ENCODE measurements at places on chromosomes 1 and 21. TPM values are rescaled to one million over a fixed set of nuclear protein-coding genes. Genes with fewer than 3 reads are reported as not detected.

Gene CRP
- not detected for total RNA-seq

Gene TCP10L
- 1.6 TPM for total RNA-seq

Gene CELA2B
- 2.7 TPM for total RNA-seq

Gene LRRIQ3
- 0.35 TPM for total RNA-seq

- H3K27me3 ChIP-seq: no peaks in the 10 kb centered on the region
- H3K4me3 ChIP-seq: no peak overlapping the region
- peaks cover 20% of the 10 kb centered on the region for H3K4me1 ChIP-seq
- peak; percentile 22 for DNase-seq
- no peaks in the 10 kb centered on the region for H3K36me3 ChIP-seq
These were observed 98.6 kb upstream of the LPGAT1 start for GRCh38 chr1:211928993-211929637.

DNA sequence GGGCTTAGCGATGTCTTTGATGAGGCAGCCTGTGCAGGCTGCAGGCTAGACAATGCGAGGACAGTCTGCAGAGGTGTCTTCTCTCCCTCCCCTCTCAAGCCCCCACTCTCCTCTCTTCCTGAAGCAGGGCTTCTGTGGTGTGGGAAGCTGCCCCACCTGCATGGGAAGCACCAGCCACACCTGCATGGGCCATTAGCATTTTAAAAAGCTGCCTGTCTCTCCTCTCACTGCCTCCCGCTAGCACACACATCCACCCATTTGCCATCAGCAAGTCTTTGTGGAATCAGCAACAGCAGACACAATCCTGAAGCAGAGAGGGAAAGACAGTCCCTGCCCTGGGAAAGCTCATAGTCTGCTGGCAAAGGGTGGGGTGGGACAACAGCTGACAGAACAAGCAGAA lies 53.1 kb downstream of the NAV1 start:
- no peak overlapping the region for H3K4me3 ChIP-seq
- no peak for DNase-seq
- no peaks in the 10 kb centered on the region for H3K27me3 ChIP-seq

DNA sequence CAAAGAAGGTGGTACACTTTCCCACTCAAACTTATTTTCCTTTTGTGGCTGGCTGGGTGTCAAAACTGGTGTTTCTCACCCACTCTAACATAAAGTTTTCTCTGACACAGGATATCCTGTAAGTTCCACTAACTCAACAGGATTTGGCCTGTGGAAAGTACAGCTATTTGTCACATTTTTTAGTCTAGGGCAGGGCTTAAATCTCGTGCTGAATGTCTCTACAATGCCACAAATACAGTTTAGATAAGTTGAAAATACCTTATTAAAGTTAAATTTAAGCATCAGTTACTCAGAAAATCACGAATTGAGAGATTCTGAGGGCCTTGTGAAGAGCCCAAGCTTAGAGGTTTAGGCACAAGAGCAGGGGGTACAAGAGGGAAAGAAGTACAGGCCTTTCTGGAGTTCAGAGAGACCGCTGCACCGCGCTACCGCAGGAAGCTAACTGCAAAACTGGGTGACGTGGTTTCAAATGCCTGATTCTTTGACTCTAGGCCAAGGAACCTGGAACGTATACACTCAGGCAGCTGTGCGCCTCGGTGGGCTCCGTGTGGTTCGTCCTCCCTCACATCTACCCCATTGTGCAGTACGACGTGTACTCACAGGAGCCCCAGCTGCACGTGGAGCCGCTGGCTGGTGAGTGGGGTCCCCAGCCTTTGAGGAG lies 23.4 kb upstream of the PWP2 start:
- H3K4me3 ChIP-seq: no peak overlapping the region
- H3K36me3 ChIP-seq: peaks cover 69% of the 10 kb centered on the region
- no peaks in the 10 kb centered on the region for H3K27me3 ChIP-seq
- DNase-seq: peak; percentile 20
- peaks cover 2% of the 10 kb centered on the region for H3K4me1 ChIP-seq
- H3K27ac ChIP-seq: peak overlapping the region; percentile 36

GRCh38 chr1:204162494-204163074 lies 3.6 kb downstream of the REN start:
- H3K36me3 ChIP-seq: no peaks in the 10 kb centered on the region
- no peak overlapping the region for H3K27ac ChIP-seq
- peaks cover 18% of the 10 kb centered on the region for H3K27me3 ChIP-seq
- H3K4me1 ChIP-seq: peaks cover 7% of the 10 kb centered on the region

DNA sequence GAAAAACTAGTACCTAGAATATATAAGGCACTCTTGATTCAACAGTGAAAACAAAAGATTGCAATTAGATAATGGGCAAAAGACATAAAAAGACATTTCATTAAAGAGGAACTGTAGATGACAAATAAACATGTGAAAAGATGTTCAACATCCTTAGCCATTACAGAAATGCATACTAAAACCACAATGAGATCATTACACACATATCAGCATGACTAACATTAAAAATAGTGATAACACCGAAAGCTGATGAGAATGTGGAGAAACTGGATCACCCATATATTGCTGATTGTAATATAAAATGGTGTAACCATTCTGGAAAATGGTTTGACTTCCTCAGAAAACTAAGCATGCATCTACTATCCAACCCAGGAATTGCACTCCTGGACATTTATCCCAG lies 340.3 kb downstream of the SEC16B start:
- H3K27ac ChIP-seq: no peak overlapping the region
- H3K4me1 ChIP-seq: no peaks in the 10 kb centered on the region
- no peak overlapping the region for H3K4me3 ChIP-seq
- H3K36me3 ChIP-seq: no peaks in the 10 kb centered on the region
- no peaks in the 10 kb centered on the region for H3K27me3 ChIP-seq
- no peak for DNase-seq

DNA sequence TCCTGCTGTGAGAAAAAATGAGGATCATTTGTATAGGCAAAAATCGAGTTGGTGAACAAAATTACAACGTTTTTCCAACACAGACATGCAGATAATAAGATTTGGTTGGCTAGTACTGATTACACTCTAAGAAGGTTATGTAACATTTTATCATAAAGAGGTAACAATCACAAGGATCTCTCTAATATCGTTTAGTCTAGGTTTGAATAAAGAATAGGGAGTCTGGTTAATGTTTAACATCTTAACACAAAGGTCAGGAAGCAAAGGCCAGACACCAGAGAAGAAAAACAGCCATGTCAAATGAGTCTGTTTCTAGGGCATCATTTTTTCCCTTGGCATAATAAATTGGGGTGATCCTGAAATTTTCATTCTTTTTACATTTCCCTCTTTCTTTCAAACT lies 207.4 kb upstream of the CHRM3 start:
- H3K36me3 ChIP-seq: no peaks in the 10 kb centered on the region
- H3K4me3 ChIP-seq: no peak overlapping the region
- H3K4me1 ChIP-seq: no peaks in the 10 kb centered on the region
- H3K27ac ChIP-seq: no peak overlapping the region
- no peak for DNase-seq

DNA sequence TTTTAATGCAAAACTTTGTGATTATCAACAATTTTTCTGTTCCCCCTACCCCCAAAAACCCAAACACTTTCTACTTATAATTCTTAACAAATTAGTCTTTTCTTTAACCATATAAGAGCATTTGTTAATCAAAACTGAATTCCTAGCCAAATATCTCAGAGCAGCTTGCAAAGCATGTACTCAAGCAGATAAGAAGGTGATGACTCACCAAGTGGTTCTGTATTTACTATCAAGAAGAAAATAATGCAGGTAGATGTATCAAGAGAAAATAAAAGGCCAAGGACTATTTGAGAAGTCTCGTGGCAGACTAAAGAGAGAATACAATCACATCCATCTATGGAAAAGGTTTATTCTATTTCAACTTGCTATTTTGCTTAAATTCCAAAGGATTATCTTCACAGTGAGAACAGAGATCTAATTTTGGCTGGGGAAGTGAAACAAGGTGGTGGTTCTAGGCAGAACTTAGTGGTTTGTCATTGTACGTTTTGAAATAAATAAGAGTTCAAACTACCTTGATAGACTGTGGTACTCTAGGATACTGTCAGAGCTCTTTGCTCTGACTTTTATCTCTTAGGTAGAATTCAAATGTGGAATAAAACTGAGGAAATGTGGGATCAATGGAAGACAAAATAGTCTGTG lies 94.7 kb upstream of the NRIP1 start:
- H3K4me1 ChIP-seq: no peaks in the 10 kb centered on the region
- H3K27ac ChIP-seq: no peak overlapping the region
- no peaks in the 10 kb centered on the region for H3K27me3 ChIP-seq

DNA sequence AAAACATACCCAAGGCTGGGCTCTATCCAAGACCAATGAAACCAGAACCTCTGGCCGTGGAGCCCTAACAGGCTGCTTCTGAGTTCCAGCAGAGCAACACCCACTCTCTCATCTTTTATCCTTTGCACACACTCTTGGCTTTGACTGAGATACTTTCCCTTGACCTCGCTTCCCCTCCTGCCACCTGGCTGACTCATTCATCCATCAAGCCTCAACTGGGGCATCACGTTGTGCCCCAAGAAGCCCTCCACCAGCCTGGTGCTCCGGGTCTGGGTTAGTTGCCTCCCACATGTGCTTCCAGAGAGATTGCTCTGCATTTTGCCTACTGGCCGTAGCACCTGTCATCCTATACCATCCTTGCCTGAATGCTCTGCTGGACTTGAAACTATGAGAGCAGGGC lies 34.5 kb upstream of the SERBP1 start:
- peaks cover 51% of the 10 kb centered on the region for H3K4me1 ChIP-seq
- no peaks in the 10 kb centered on the region for H3K36me3 ChIP-seq
- peak; percentile 47 for DNase-seq
- H3K4me3 ChIP-seq: no peak overlapping the region
- H3K27me3 ChIP-seq: no peaks in the 10 kb centered on the region

DNA sequence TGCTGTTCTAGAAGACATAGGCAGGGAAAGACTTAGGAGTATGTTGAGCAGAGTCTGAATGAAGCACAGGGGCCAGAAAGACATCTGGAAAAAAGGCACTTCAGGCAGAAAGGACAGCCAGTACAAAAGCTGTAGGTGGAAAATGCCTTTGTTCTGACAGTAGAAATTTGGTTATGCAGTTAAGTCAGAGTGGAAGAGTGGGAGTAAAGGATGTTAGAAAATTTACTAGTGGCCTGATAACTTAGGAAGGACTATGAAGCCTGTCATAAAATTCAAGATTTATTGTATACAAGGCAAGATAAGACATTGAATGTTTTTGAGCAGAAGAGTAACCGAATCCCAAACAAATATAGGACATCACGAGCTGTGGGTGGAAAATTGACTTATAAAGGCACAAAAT lies 987.9 kb downstream of the PLA2G4A start:
- no peak overlapping the region for H3K4me3 ChIP-seq
- no peaks in the 10 kb centered on the region for H3K4me1 ChIP-seq
- no peaks in the 10 kb centered on the region for H3K36me3 ChIP-seq

DNA sequence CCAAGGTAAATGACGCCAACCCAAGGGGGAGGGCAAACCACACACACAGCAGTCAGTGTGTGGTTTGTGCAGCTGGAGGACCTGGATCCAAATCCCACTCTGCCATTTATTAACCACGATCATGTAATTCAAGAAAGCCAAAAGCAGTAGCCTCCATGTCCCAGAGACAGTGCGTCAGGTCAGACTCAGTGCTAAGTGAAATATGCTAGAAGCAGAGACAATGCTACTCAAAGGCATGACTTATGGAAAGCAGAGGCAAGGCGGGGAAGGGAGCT lies 13.6 kb downstream of the TTC39A start:
- no peak overlapping the region for H3K27ac ChIP-seq
- no peak for DNase-seq
- no peaks in the 10 kb centered on the region for H3K36me3 ChIP-seq
- no peaks in the 10 kb centered on the region for H3K27me3 ChIP-seq
- H3K4me1 ChIP-seq: no peaks in the 10 kb centered on the region

GRCh38 chr1:204983136-204983535 lies 59.9 kb upstream of the CNTN2 start:
- peaks cover 6% of the 10 kb centered on the region for H3K4me1 ChIP-seq
- DNase-seq: no peak

DNA sequence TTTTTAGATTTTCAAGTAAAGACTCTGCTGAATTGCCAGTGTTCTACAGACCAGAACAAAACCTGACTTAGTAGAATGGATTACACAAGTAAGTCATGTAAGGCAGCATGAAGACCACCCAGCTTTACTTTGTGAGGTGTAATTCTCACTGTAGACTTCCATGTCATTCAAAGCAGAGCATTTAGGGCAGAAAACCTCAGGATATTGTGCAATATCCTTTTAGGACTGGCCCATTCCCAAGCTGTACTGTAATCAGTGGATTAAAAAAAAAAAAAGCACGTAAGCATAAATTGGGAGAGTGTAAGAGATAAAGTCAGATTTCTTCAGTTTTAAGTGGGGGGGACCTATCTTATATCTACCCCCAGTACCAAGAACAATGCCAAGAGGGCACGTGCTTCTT lies 380.5 kb upstream of the PRMT6 start:
- H3K27me3 ChIP-seq: no peaks in the 10 kb centered on the region
- H3K27ac ChIP-seq: no peak overlapping the region
- peak; percentile 13 for DNase-seq
- H3K4me3 ChIP-seq: no peak overlapping the region

DNA sequence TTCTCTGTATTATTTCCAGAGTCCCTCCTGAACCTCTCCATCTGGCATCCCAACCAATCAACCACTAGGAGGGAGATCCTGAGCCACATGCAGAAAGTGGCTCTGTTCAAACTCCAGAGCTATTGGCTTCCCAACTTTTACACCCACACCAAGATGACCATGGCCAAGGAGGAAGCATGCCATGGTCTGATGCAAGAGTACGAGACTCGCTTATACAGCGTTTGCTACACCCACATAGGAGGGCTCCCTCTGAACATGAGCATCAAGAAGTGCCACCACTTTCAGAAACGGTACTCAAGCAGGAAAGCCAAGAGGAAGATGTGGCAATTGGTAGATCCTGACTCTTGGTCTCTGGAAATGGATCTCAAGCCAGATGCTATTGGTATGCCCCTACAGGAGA lies 23.6 kb downstream of the RGSL1 start:
- no peak for DNase-seq
- H3K4me3 ChIP-seq: no peak overlapping the region
- no peaks in the 10 kb centered on the region for H3K36me3 ChIP-seq
- no peaks in the 10 kb centered on the region for H3K27me3 ChIP-seq
- no peaks in the 10 kb centered on the region for H3K4me1 ChIP-seq
- H3K27ac ChIP-seq: no peak overlapping the region

All from muscle of leg (tissue), 16 donors.